Ovary (tissue), 10 donors: ENCODE measurements at places on chromosomes 1 and 21.

DNA sequence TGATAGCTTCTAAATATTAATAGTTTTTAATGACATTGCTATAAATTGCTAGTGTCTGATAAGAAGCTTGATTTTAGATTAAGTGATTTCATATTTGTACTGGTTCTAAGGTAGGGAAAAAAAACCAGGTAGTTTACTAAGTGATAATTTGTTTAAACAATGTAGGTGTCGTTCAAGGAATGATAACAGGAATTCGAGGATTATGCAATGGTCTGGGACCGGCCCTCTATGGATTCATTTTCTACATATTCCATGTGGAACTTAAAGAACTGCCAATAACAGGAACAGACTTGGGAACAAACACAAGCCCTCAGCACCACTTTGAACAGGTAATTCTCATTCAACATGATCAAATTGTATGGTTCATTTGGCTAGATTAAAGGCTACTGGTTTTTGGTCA is 52.4 kb downstream of the SASS6 start:
- no peak overlapping the region for H3K27ac ChIP-seq
- no peaks in the 10 kb centered on the region for H3K36me3 ChIP-seq
- DNase-seq = no peak
- H3K4me1 ChIP-seq = peaks cover 2% of the 10 kb centered on the region

DNA sequence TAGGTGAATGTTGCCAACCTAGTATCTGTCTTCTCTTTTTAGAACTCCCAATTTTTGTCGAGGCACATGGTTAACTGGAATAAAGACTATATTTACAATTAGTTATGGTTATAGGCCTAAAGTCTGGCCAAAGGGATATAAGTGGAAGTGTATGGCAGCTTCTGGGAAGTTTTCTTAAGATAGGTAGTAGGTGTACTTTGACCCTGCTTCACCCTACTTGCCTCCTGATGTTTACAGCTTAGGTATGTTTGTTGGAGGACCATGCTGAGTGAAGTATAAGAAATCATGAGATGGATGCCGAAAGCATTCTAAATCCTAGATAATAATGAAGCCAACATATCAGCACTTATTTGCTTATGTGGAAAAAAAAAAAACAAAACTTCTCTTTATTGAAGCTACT is 272.1 kb downstream of the S1PR1 start:
- no peaks in the 10 kb centered on the region for H3K4me1 ChIP-seq
- no peak overlapping the region for H3K4me3 ChIP-seq
- no peaks in the 10 kb centered on the region for H3K27me3 ChIP-seq

- no peaks in the 10 kb centered on the region for H3K36me3 ChIP-seq
- no peak overlapping the region for H3K27ac ChIP-seq
- H3K4me1 ChIP-seq = peaks cover 20% of the 10 kb centered on the region
- H3K4me3 ChIP-seq = no peak overlapping the region
- no peak for DNase-seq
Measured at GRCh38 chr21:31905503-31906451, 33.0 kb downstream of the HUNK start.

- H3K36me3 ChIP-seq = no peaks in the 10 kb centered on the region
- H3K4me3 ChIP-seq = no peak overlapping the region
- no peak for DNase-seq
Measured at GRCh38 chr1:2186901-2187300, 7.7 kb downstream of the FAAP20 start.

GRCh38 chr1:183834568-183834967 is 29.6 kb downstream of the RGL1 start:
- no peak overlapping the region for H3K27ac ChIP-seq
- peak; percentile 42 for DNase-seq
- no peaks in the 10 kb centered on the region for H3K4me1 ChIP-seq
- H3K4me3 ChIP-seq = no peak overlapping the region

- no peak for DNase-seq
- no peak overlapping the region for H3K27ac ChIP-seq
- H3K27me3 ChIP-seq = no peaks in the 10 kb centered on the region
- no peaks in the 10 kb centered on the region for H3K4me1 ChIP-seq
Measured at GRCh38 chr1:92442351-92442750, 44.4 kb downstream of the GFI1 start.

DNA sequence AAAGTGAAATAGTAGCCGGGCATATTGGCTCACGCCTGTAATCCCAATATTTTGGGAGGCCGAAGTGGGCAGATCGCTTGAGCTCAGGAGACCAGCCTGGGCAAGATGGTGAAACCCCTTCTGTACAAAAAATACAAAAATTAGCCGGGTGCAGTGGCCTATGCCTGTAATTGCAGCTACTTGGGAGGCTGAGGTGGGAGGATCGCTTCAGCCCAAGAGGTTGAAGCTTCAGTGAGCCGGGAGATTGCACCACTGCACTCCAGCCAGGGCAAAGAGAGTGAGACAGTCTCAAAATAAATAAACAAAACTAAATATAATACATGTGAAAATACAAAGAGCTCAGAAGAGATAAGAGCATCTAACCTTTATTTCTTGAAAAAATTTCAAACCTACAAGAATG is 2.3 kb upstream of the MSTO1 start:
- no peaks in the 10 kb centered on the region for H3K36me3 ChIP-seq
- no peak for DNase-seq
- no peak overlapping the region for H3K27ac ChIP-seq
- H3K4me3 ChIP-seq = no peak overlapping the region

GRCh38 chr1:42853116-42853884 is 6.9 kb downstream of the ZNF691 start:
- no peaks in the 10 kb centered on the region for H3K27me3 ChIP-seq
- H3K4me1 ChIP-seq = no peaks in the 10 kb centered on the region
- H3K36me3 ChIP-seq = no peaks in the 10 kb centered on the region
- no peak overlapping the region for H3K4me3 ChIP-seq
- no peak overlapping the region for H3K27ac ChIP-seq

DNA sequence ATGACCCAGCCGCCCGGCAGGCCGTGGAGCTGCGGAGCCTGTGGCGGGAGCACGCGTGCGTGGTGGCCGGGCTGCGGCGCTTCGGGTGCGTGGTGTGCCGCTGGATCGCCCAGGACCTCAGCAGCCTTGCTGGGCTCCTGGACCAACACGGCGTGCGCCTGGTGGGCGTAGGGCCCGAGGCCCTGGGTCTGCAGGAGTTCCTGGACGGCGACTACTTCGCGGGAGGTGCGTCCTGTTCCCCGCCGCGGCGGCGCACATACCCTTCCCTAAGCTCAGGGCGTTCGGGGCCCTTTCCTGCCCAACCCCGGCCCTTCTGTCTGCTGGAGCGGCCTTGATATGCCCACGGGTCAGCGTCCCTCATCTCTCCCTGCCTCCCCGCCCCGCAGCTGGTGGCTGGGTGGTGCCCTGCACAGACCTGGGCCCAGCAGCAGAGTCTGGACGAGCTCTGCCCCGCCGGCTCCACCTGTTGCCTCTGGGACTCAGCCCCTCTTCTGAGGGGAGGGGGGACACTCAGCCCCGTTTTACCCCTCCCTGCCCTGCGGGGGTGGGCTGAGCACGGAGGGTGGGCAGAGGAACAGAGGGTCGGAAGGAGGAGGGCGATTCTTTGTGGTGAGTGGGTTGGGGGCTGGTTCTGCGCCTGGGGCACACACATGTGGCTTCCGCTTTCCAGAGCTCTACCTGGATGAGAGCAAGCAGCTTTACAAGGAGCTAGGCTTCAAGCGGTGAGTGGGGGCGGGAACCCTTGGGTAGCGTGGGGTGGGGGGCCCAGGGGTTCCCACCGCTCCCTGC is 688 bp downstream of the PRXL2B start:
- no peak overlapping the region for H3K27ac ChIP-seq
- peaks cover 11% of the 10 kb centered on the region for H3K4me1 ChIP-seq
- H3K36me3 ChIP-seq = no peaks in the 10 kb centered on the region
- no peaks in the 10 kb centered on the region for H3K27me3 ChIP-seq
- H3K4me3 ChIP-seq = peak overlapping the region; percentile 90
- no peak for DNase-seq

DNA sequence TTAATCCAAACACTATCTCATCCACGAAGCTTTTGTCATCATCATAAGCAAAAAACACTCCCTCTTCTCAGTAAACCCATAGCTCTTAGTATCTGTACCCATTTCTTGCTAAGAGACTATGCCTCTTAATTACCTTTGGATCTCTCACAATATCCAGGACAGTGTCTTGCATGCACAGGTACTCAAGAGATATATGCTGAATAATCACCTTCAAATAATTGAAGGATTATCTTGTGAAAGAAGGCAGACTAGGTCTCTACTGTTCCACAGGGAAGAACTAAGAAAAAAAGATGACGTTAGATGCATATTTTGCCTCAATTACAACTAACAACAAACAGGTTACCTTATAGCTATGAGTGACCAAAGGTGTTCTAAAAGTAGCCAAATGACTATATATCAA is 11.5 kb downstream of the FOXJ3 start:
- H3K4me1 ChIP-seq = peaks cover 8% of the 10 kb centered on the region
- H3K27ac ChIP-seq = no peak overlapping the region
- H3K4me3 ChIP-seq = no peak overlapping the region
- no peaks in the 10 kb centered on the region for H3K27me3 ChIP-seq
- H3K36me3 ChIP-seq = no peaks in the 10 kb centered on the region

DNA sequence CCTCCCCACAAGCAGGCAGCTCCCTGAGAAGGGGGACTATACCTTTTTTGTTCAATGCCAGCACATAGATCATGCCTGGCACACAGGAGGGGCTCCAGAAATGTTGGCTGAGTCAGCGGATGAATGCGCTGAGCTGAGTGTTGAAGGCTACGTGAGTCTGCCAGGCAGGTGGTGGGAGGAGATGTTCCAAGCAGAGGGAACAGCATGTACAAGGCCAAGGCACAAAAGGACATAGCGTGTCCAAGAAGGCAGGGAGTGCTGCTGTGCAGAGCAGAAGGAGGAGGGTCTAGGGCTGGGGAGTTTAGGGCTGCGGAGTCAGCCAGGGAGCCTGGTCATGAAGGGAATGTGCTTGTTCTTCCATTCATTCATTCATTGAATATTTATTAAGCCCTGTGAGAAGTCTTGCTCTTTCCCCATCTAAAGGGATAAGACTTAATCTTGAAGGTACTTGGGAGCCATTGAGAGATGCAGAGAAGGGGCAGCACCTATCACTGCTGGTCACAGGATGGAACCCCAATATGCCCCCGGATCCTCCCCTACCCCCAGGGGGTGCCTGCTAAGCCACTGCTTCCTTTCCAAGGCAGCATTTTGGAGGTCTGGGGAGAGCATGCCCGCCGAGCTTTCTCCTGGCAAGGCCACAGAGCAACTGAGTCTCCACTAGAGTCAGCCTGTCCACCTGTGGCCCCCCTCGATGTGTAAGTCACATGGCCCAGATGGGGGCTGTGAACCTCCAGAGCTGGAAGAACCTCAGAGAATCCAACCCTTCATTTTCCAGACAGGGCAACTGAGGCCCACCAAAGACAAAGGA is 31.2 kb upstream of the LAPTM5 start:
- no peak overlapping the region for H3K27ac ChIP-seq
- H3K36me3 ChIP-seq = no peaks in the 10 kb centered on the region
- no peaks in the 10 kb centered on the region for H3K4me1 ChIP-seq
- no peaks in the 10 kb centered on the region for H3K27me3 ChIP-seq

DNA sequence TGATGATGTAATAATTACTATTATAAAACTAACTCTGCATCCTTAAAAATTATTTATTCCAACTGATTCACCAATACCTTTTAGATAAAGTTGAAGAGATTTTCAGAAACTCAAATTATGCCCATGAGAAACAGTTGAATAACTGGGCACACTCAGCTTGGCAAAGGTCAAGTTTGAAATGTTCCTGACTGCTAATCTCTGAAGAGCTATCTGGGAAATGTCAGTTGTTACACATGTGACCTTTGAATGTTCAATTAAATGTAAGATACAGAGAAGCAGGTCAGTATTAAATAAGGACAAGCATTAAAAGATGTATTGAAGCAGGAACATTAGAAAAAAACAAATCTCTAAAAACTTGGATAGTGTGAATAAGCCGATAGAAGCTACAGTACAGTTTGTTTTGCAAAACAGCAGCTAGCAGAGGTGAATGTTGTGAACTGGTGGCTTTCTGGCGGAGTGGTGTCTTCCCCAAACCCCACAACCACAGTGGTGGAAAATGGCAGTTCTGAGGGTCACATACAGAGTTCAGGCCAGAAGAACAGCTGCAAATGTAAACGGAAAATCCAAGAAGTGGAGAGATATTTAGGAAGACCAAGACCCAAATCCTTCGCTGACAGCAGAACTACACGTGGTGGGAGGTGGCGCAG is 61.9 kb upstream of the SLC5A9 start:
- no peaks in the 10 kb centered on the region for H3K27me3 ChIP-seq
- H3K27ac ChIP-seq = no peak overlapping the region
- no peak overlapping the region for H3K4me3 ChIP-seq
- no peak for DNase-seq

- no peak overlapping the region for H3K27ac ChIP-seq
- no peaks in the 10 kb centered on the region for H3K36me3 ChIP-seq
- H3K27me3 ChIP-seq = no peaks in the 10 kb centered on the region
- H3K4me3 ChIP-seq = no peak overlapping the region
Measured at GRCh38 chr1:177315261-177315660, 144.5 kb downstream of the BRINP2 start.

GRCh38 chr1:223258751-223259198 is 105.2 kb downstream of the SUSD4 start:
- H3K27me3 ChIP-seq = no peaks in the 10 kb centered on the region
- no peak overlapping the region for H3K27ac ChIP-seq
- no peak overlapping the region for H3K4me3 ChIP-seq
- no peaks in the 10 kb centered on the region for H3K36me3 ChIP-seq

- H3K36me3 ChIP-seq = no peaks in the 10 kb centered on the region
- H3K27me3 ChIP-seq = no peaks in the 10 kb centered on the region
- DNase-seq = no peak
- H3K27ac ChIP-seq = peak overlapping the region; percentile 21
- H3K4me3 ChIP-seq = no peak overlapping the region
Measured at GRCh38 chr1:85278853-85279314, 2.5 kb upstream of the BCL10 start.

DNA sequence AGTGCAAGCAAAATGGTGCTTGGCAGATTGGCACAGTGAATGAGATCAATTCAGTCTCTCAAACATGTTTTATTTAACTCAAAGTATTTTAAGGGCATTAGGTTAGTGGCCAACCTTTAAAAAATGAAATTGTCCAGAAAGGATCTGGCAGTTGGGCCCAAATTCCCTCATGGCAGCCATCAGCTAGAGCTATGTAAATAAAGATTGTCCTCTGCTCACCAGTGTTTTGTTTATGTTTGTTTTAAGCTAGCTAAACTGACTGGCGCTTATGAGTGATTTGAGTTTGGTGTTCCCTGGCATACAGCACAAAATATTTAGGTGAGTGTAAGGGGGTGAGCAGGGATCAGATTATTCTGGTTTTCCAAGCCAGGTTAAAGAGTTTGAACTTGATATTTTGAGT is 18.1 kb downstream of the HDAC1 start:
- peaks cover 15% of the 10 kb centered on the region for H3K4me1 ChIP-seq
- DNase-seq = no peak
- H3K27me3 ChIP-seq = no peaks in the 10 kb centered on the region
- H3K27ac ChIP-seq = no peak overlapping the region

DNA sequence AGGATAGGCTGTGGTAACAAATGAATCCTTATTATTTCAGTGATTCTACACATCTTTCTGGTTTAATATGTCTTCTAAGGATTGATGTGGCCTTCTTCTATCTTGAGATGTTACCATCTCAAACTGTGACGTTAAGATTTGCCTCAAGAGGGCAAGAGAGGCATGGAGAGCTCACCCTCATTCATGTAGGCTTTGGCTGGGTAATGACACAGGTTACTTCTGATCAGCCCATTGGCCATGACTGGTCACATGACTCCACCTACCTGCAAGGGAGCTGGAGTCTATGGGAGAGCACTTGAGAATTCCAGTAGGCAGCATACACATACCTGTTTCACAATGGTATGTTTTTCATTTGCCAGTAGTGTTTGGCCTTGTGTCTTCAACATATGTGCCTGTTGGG is 30.0 kb downstream of the CACHD1 start:
- H3K4me3 ChIP-seq = no peak overlapping the region
- H3K27ac ChIP-seq = no peak overlapping the region
- no peaks in the 10 kb centered on the region for H3K36me3 ChIP-seq
- H3K27me3 ChIP-seq = no peaks in the 10 kb centered on the region
- H3K4me1 ChIP-seq = peaks cover 21% of the 10 kb centered on the region
